ENCODE measurements at places on chromosomes 4 and X. TPM values are rescaled to one million over a fixed set of nuclear protein-coding genes. Genes with fewer than 3 reads are reported as not detected.

The GATB gene
- polyA plus RNA-seq: 50.9 TPM

The ADH1A gene
- not detected for polyA plus RNA-seq

The PNMA6A gene
- polyA plus RNA-seq: 15.8 TPM

The ELF2 gene
- 12.8 TPM for polyA plus RNA-seq

The NEXMIF gene
- 0.54 TPM for polyA plus RNA-seq

The KCTD8 gene
- 0.62 TPM for polyA plus RNA-seq

The MGARP gene
- polyA plus RNA-seq: 4.3 TPM

GRCh38 chrX:625137-625691 is 5.4 kb upstream of the SHOX start:
- no peak overlapping the region for H3K4me3 ChIP-seq
- H3K27ac ChIP-seq: no peak overlapping the region
- DNase-seq: no peak
- no peaks in the 10 kb centered on the region for H3K4me1 ChIP-seq
- peaks cover 32% of the 10 kb centered on the region for H3K27me3 ChIP-seq
- H3K36me3 ChIP-seq: no peaks in the 10 kb centered on the region

DNA sequence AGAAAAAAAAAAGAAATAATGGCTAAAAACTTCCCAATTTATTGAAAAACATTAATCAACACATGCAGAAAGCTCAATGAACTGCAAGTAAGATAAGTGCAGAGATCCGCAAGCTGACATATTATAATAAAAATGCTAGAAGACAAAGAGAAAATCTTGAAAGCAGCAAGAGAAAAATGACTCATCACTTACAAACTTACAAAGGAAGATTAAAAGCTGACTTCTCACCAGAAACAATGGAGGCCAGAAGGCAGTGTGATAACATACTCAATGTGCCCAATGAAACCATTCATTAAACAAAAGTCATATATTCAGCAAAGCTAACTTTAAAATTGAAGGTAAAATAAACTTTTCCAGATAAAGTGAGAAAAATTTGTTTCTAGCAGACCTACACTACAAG is 7.3 kb upstream of the BRWD3 start:
- H3K4me1 ChIP-seq: no peaks in the 10 kb centered on the region
- no peak for DNase-seq
- no peak overlapping the region for H3K27ac ChIP-seq
- H3K36me3 ChIP-seq: no peaks in the 10 kb centered on the region

DNA sequence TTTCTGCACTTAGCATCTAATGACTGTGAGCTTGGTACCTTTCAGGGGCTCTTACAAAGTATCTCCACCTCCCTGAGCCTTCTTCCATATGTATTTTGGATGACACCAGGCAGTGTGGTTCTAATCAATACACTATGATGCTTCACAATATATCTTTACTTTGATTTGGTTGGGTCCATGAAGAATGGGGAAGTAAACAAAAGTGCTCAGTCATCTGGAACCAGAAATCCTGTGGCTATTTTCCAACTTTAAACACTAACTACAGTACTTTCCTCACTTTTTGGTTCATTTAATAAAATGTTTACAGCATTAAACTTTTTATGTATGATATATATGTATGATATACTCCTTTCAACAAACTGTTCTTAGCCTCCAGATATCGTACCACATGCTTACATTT is 216.4 kb upstream of the AFF2 start:
- no peaks in the 10 kb centered on the region for H3K27me3 ChIP-seq
- no peaks in the 10 kb centered on the region for H3K4me1 ChIP-seq
- no peak overlapping the region for H3K27ac ChIP-seq
- H3K36me3 ChIP-seq: no peaks in the 10 kb centered on the region
- DNase-seq: no peak

- H3K36me3 ChIP-seq: no peaks in the 10 kb centered on the region
- H3K27me3 ChIP-seq: peaks cover 43% of the 10 kb centered on the region
- peak overlapping the region; percentile 34 for H3K4me3 ChIP-seq
- H3K4me1 ChIP-seq: no peaks in the 10 kb centered on the region
Measured at GRCh38 chr4:5890063-5890727, 2.7 kb downstream of the CRMP1 start.

GRCh38 chr4:39048311-39048710 is 13.7 kb upstream of the KLHL5 start:
- H3K27ac ChIP-seq: no peak overlapping the region
- no peaks in the 10 kb centered on the region for H3K27me3 ChIP-seq
- peaks cover 14% of the 10 kb centered on the region for H3K4me1 ChIP-seq
- no peaks in the 10 kb centered on the region for H3K36me3 ChIP-seq

- H3K4me3 ChIP-seq: no peak overlapping the region
- no peak overlapping the region for H3K27ac ChIP-seq
- peak; percentile 28 for DNase-seq
- no peaks in the 10 kb centered on the region for H3K4me1 ChIP-seq
- H3K27me3 ChIP-seq: no peaks in the 10 kb centered on the region
Measured at GRCh38 chr4:8297141-8297601, 27.6 kb downstream of the HTRA3 start.
